ENCODE measurements at places on chromosomes 6 and 20. TPM values are rescaled to one million over a fixed set of nuclear protein-coding genes. Genes with fewer than 3 reads are reported as not detected.

The NFYA gene
- total RNA-seq: 16.6 TPM

The DCBLD1 gene
- total RNA-seq: 12.4 TPM

The RBBP8NL gene
- 0.03 TPM for total RNA-seq

The BLTP3A gene
- total RNA-seq: 13.0 TPM

The SYNDIG1 gene
- 0.03 TPM for total RNA-seq

Measured in A375 (cell line).